ENCODE measurements at places on chromosomes 1 and 21.

GRCh38 chr1:9362488-9362887, 69.8 kb downstream of the SPSB1 start:
- DNase-seq: peak; percentile 45

- DNase-seq: peak; percentile 48
Observed at GRCh38 chr1:116909512-116910378, at the start of gene PTGFRN. PTGFRN (plus strand) TSS chr1:116909916; CDS start chr1:116910204, 288 bp downstream.

DNA sequence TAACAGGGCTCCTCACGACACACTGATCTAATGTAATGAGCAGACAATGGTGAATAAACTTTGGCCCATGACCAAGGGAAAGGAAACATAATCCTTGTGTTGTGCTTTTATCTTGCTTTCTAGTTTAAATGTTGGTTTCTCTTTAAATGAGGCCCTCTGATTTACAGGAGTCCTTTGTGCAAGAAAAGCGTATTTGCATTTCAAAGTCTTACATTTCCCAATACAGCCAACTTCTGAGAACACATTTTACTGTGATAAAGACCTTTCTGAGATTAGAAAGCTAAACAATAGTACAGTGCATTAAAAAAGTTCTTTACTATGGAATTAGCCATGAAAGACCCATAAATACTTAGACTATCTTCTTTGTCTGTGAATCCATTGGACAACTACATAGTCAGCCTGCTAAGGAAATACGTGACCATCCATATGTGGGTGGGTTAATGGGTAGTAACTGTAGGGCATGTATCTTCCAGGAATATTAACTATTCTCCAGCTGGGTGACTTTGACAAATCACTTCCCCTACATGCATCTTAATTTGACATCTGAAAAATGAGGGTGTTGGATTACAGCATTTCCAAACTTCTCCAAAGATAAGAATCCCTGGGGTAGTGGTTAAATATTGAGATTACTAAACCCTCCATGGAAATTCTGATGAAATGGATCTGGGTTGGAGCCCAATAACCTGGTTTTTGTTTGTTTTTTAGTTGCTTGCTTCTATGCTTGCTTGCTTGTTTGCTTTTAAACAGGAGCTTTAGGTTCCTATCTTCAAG, 50.3 kb upstream of the USP1 start:
- no peak for DNase-seq

DNA sequence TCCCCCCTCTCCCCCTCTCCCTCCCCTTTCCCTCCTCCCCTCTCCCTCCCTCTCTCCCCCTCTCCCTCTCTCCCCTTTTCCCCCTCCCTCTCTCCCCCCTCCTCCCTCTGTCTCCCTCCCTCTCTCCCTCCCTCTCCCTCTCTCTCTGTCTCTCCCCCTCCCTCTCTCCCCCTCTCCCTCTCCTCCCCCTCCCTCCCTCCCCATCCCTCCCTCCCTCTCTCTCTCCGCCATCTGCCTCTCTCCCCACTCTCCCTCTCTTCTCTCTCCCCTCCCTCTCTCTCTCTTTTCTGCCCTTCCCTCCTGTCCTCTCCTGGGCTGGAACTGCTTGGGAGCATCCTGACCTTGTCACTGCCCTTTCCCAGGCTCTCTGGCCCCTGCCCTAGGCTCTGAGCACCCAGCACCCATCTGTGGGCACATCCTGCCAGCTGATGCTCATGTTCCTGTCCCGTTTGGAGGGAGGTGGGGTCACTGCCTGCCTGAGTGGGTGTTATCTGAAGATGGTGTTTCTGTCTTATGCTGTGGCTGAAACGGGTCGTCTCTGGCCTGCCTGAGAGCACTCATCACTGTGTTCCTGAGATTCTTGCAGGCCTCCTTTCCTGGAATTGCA, 10.8 kb downstream of the FTCD start:
- DNase-seq: no peak

DNA sequence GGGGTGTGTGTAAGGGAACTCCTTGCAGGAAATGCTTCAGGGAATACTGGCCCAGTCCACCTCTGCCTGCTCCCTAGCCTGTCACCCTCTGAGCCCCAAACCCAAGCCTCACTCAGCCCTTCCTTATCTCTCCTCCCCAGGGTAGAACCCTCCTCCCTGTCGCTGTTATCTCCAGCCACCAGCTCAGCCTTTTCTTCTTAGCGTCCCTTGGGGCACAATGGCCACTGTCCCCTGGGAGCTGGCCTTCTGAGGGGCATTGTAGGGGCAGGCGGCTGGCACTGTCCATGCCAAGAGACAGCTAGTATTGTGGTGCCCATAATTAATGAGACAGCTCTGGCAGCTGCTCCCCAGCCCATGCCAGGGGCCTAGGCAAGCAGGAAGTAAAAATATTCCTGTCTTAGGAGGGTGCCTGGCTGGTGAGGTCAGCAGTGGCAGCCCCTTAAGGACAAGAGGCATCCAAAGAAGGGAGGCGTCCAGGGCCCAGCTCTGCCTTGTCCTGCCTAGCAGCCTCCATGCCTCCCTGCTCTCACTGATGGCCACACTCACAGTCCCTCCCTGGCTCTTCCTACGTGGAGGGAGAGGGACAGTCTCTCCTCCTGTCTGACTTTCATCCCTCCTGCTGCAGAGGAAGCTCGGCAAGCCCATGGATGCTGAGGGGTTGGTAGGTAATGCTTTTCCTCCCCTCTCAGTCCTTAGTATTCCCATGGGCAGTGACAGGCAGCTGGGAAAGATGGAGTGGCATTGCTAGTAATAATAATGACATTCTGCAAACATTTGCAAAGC, 37.5 kb downstream of the KCNQ4 start:
- DNase-seq: no peak

DNA sequence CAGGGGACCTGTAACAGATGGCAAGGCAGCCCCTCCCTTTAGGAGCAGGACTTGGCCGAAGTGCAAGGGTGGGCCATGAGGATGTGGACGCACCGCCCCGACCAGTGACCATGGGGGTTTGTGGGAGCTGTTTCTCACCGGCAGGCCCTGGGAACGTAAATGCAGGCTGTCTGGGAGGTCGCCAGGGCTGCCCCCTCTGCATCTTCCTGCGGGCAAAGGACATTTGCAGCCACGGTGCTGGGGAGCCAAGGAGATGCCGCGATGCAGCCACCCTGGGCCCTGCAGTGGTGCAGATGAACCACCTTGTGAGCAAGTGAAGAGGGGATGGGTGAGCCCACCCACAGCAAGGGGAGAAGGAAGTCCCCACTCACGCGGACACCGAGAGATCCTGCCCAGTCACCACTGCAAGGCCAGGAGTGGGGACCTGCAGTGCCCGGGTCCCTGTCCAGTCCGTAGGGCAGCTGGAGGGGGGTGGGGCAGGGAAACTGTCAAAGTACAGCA, 121.1 kb downstream of the SIK1 start:
- DNase-seq: no peak

DNA sequence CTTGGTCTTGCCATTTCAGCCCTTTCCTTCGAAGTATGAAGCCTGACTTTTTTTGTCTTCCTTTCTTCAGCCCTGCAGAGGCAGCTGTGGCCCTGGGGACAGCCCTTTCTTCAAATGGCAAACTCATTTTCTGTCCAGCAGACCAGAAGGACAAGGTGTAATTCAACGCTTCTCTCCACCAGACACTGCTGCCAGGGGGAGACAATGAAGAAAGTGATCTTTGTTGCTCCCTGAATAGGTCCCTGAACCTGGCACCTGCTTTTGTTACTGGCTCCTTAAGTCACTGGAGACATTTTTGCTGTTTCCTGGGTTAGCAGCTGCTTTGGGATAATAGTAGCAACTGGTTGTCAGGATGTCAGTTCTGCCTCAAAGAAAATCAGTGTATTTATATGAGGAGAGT, 50.8 kb upstream of the MACF1 start:
- DNase-seq: no peak

- DNase-seq: no peak
Observed at GRCh38 chr1:176987016-176987415, 177.5 kb downstream of the ASTN1 start.

DNA sequence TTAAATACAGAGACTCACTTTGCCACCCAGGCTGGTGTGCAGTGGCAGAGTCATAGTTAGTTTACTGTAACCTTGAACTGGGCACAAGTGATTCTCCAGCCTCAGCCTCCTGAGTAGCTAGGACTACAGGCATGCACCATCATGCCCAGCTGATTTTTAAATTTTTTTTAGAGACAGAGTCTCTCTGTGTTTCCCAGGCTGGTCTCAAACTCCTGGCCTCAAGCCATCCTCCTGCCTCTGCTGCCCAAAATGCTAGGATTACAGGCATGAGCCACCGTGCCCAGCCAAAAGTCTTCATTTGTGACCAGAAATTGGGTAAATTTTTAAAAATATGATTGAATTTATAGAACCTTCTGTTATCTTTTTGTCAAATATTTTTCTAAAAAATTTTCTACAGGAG, 17.9 kb upstream of the TARS2 start:
- no peak for DNase-seq

GRCh38 chr21:17631195-17631594, 18.5 kb upstream of the BTG3 start:
- DNase-seq: peak; percentile 79

- DNase-seq: no peak
Observed at GRCh38 chr1:58233729-58234128, 312.8 kb downstream of the OMA1 start.

DNA sequence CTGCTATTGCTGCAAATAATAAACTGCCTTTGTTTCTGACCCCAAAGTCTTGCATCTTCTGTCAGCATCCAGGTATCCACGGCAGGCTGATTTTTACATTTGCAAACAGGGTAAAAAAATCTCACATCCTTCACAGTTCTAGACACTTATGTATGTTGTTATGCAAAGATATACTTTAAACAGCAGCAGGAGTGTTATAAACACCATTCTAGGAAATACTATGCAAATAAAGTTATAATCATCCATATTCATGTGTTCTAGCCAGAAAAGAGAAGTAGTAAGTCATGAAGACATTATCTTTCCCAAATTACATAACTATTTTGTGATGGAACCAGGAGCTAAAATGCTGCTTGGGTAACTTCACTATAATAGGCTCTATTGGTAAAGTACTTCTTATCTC, 534.2 kb downstream of the LTN1 start:
- DNase-seq: no peak

GRCh38 chr1:36964830-36965229, 69.5 kb downstream of the GRIK3 start:
- DNase-seq: no peak

GRCh38 chr1:54249819-54250435, 50.0 kb downstream of the MRPL37 start:
- DNase-seq: no peak

DNA sequence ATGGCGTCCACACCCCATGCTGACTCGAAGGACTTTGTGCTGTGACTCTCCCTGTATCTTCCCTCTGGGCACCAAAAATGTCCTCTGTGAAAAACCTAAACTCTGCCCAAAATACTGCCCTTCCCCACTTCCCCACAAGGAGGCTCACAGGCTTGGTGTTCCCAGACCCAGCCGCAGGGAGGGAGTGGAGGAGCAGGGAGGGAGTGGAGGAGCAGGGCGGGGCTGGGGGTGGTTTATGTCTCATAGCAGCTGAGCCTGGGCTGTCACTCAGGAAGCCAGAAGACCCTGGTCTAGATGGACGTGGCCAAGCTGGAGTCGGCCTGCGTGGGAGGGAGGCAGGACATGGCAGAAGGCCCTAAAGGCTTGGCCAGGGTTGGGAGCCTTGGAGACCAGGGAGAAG, 461.7 kb downstream of the PTPRU start:
- DNase-seq: no peak

- DNase-seq: no peak
Observed at GRCh38 chr1:243917177-243917862, 67.3 kb upstream of the AKT3 start.

GRCh38 chr1:11728126-11728806, 7.7 kb upstream of the AGTRAP start:
- no peak for DNase-seq

GRCh38 chr1:60978421-60979357, 103.7 kb upstream of the NFIA start:
- peak; percentile 8 for DNase-seq

- DNase-seq: no peak
Observed at GRCh38 chr1:184296466-184297243, 90.2 kb upstream of the C1orf21 start.

GRCh38 chr1:89609781-89610456, 23.0 kb upstream of the LRRC8C start:
- DNase-seq: no peak

DNA sequence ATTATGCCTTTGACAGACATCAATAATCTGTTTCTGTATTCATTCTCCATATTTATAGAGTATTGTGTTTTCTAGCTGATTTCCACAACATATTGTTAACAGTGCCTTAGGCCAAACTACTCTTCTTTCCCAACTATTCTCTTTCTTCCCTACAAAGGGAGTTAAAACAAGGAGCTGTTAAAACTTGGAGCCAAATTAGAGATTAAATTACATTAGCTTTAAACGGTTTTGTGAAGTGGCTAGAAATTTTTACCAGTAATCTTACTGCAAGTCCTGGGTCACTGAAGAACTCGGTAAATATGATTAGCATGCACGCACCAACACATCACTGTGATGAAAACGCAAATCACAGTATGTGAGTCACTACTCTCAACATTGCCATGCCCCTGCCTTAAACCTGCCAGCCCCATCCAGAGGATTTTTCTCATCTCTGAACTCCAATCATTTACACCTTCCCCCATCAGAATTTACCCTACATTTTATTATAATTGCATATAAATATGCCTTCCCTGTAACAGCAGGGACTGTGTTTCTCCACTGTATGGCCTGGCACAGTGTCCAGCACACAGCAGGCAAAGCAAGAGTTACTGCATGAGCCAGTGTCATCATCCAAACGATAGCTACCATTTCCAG, 1.5 kb upstream of the PRDX6 start:
- no peak for DNase-seq

GRCh38 chr21:25836396-25836795, 101.6 kb downstream of the GABPA start:
- no peak for DNase-seq

- no peak for DNase-seq
Observed at GRCh38 chr1:20401405-20402010, 84.5 kb downstream of the CAMK2N1 start.

DNA sequence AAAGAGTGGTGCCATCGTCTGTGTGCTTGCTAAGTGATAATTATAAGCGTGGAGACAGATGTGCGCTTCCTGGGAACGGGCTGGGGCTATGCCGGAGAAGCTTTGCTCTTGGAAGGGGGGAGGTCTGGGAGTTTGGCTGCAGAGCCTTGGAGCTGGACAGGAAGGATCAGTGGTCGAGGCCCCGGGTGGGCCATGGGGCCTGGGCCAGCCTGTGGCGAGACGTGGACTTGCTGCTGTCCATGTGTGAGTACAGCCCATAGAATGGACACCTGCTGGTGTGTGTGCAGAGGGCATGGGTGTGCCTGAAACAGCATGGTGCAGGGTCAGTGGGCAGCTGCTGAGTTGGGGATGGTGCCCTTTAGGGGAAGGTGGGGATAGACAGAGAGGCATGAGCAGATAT, 121.3 kb downstream of the PCBP3 start:
- no peak for DNase-seq

DNA sequence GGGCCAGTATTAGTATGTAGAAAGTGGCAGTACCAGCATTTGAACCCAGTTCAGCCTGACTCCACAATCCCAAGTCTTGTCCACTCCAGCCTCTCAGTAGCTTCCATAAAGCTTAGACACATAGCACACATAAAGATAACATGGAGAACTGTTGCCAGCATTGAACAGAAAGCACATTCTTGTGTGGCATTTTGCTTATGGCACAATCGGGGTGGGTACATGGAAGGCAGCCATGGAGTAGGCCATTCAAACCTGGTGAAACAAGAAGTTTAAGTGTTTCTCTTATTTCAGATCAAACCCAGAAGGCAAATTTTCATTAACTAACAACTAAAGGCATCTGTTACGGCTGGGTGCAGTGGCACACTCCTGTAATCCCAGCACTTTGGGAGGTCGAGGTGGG, 102.7 kb downstream of the HIVEP3 start:
- DNase-seq: no peak

- DNase-seq: no peak
Observed at GRCh38 chr1:87402241-87403002, 73.7 kb downstream of the LMO4 start.

- peak; percentile 95 for DNase-seq
Observed at GRCh38 chr1:226436855-226437491, 29.1 kb upstream of the PARP1 start.
